Bladder microvascular endothelial cell (primary cell): ENCODE measurements at places on chromosomes 4 and X. TPM values are rescaled to one million over a fixed set of nuclear protein-coding genes. Genes with fewer than 3 reads are reported as not detected.

FAT4 gene
- total RNA-seq = 31.2 and 107 TPM in 2 replicates

CETN2 gene
- 16.8 and 18.1 TPM in 2 replicates for total RNA-seq

PLS3 gene
- total RNA-seq = 419 and 462 TPM in 2 replicates

IBSP gene
- not detected in 2 replicates for total RNA-seq

STARD8 gene
- 9.9 and 11.8 TPM in 2 replicates for total RNA-seq

SERTM2 gene
- total RNA-seq = not detected in 2 replicates

TLL1 gene
- total RNA-seq = 7.0 and 12.5 TPM in 2 replicates

ADGRL3 gene
- total RNA-seq = under 0.01 and 4.5 TPM in 2 replicates

GRID2 gene
- total RNA-seq = not detected in 2 replicates

XG gene
- total RNA-seq = 0.31 and 2.6 TPM in 2 replicates

POU4F2 gene
- not detected in 2 replicates for total RNA-seq

COL25A1 gene
- total RNA-seq = 0.16 and 6.4 TPM in 2 replicates
